Endothelial cell of umbilical vein (primary cell): ENCODE measurements at places on chromosomes 7 and 10. TPM values are rescaled to one million over a fixed set of nuclear protein-coding genes. Genes with fewer than 3 reads are reported as not detected.

Gene MKX
- total RNA-seq: not detected in 2 replicates

Gene DOCK4
- total RNA-seq: 164 TPM in 2 replicates

Gene KIF11
- total RNA-seq: 42.6 and 42.8 TPM in 2 replicates

Gene OGDHL
- 0.58 and 1.0 TPM in 2 replicates for total RNA-seq

Gene TBX20
- total RNA-seq: not detected in 2 replicates

Gene IL6
- total RNA-seq: 9.4 and 11.0 TPM in 2 replicates

Gene ADAM12
- total RNA-seq: 0.33 and 0.37 TPM in 2 replicates

Gene MYO1G
- 0.11 and 0.12 TPM in 2 replicates for total RNA-seq

Gene NPY4R
- not detected in 2 replicates for total RNA-seq

Gene CFAP69
- total RNA-seq: 2.9 and 4.4 TPM in 2 replicates

Gene CCL24
- not detected in 2 replicates for total RNA-seq

Gene GSAP
- total RNA-seq: 2.4 and 5.8 TPM in 2 replicates

Gene POU6F2
- total RNA-seq: 0.28 and 0.29 TPM in 2 replicates

Gene LRMDA
- 5.1 and 9.7 TPM in 2 replicates for total RNA-seq

Gene TIAL1
- total RNA-seq: 150 and 154 TPM in 2 replicates

Gene TASOR2
- 48.9 and 49.9 TPM in 2 replicates for total RNA-seq

GRCh38 chr10:33273295-33274002, 61.0 kb downstream of the NRP1 start:
- H3K27ac ChIP-seq: peak overlapping the region; percentile 85
- no peaks in the 10 kb centered on the region for H3K27me3 ChIP-seq
- peaks cover 46% of the 10 kb centered on the region for H3K4me1 ChIP-seq
- peaks cover under 1% of the 10 kb centered on the region for H3K36me3 ChIP-seq
- H3K4me3 ChIP-seq: no peak overlapping the region

- no peak for DNase-seq
- H3K27ac ChIP-seq: no peak overlapping the region
- H3K4me3 ChIP-seq: no peak overlapping the region
- H3K4me1 ChIP-seq: no peaks in the 10 kb centered on the region
- H3K36me3 ChIP-seq: no peaks in the 10 kb centered on the region
- H3K27me3 ChIP-seq: no peaks in the 10 kb centered on the region
Observed at GRCh38 chr7:17758008-17758407, 182.3 kb downstream of the SNX13 start.

- H3K27me3 ChIP-seq: no peaks in the 10 kb centered on the region
- no peak for DNase-seq
- H3K4me1 ChIP-seq: no peaks in the 10 kb centered on the region
- no peaks in the 10 kb centered on the region for H3K36me3 ChIP-seq
Observed at GRCh38 chr7:45683556-45684148, 109.5 kb downstream of the ADCY1 start.

DNA sequence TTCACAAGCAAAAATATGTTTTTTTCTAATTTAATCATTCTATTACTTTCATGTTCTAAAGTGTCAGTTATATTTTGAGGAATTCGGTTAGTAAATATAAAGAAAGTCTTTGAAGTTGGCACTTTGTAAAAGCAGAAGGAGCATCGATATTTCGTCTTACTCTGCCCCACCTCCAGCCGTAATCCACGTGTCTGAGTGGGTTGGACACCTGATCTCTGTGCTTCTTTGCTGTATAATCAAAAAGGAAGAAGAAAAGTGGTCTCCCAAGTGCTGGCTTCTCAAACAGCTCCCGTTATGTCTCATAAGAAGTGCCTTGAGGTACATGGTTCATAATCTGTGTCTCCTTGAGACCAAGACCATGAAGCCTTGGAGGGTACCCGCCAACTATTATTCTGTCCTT, 19.8 kb downstream of the PRKAR2B start:
- no peak overlapping the region for H3K4me3 ChIP-seq
- H3K4me1 ChIP-seq: peaks cover 6% of the 10 kb centered on the region
- DNase-seq: no peak
- no peaks in the 10 kb centered on the region for H3K27me3 ChIP-seq
- no peak overlapping the region for H3K27ac ChIP-seq

GRCh38 chr7:41696323-41696916, 6.5 kb downstream of the INHBA start:
- peak overlapping the region; percentile 31 for H3K4me3 ChIP-seq
- no peaks in the 10 kb centered on the region for H3K27me3 ChIP-seq
- peaks cover 53% of the 10 kb centered on the region for H3K4me1 ChIP-seq
- peaks cover 2% of the 10 kb centered on the region for H3K36me3 ChIP-seq

- no peak overlapping the region for H3K4me3 ChIP-seq
- peaks cover 5% of the 10 kb centered on the region for H3K27me3 ChIP-seq
- H3K27ac ChIP-seq: no peak overlapping the region
- no peaks in the 10 kb centered on the region for H3K4me1 ChIP-seq
Observed at GRCh38 chr7:140189917-140190316, 13.1 kb upstream of the KDM7A start.

DNA sequence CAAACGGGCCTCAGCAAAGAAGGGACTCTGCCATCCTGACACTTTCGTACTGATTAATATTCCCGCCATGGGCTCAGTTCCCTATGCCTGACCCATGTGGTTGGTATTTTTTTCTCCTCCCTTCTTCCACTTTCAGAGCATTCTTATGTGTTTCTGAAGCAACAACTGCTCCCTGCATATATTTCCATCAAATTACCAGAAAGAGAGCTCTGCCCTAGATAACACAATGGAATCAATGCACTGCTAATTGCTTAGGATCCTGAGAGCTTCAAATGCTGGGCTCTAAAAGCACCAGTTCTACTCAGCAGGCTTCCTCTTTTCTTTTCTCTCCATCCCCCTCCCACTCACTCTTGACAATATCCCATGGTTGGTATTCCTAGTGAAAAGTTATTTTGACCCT, 5.3 kb downstream of the TECTB start:
- H3K36me3 ChIP-seq: no peaks in the 10 kb centered on the region
- no peak for DNase-seq
- H3K27me3 ChIP-seq: no peaks in the 10 kb centered on the region

- H3K27me3 ChIP-seq: no peaks in the 10 kb centered on the region
- H3K4me3 ChIP-seq: no peak overlapping the region
- no peaks in the 10 kb centered on the region for H3K36me3 ChIP-seq
- no peak overlapping the region for H3K27ac ChIP-seq
- no peak for DNase-seq
Observed at GRCh38 chr10:112280205-112280921, 2.8 kb upstream of the TECTB start.

GRCh38 chr7:98163704-98164494, 47.3 kb upstream of the BHLHA15 start:
- H3K4me3 ChIP-seq: no peak overlapping the region
- peak overlapping the region; percentile 32 for H3K27ac ChIP-seq
- peak; percentile 35 for DNase-seq
- H3K27me3 ChIP-seq: no peaks in the 10 kb centered on the region
- no peaks in the 10 kb centered on the region for H3K36me3 ChIP-seq

GRCh38 chr10:63618552-63618951, 97.4 kb downstream of the REEP3 start:
- H3K36me3 ChIP-seq: peaks cover 2% of the 10 kb centered on the region
- H3K4me1 ChIP-seq: no peaks in the 10 kb centered on the region
- H3K27ac ChIP-seq: no peak overlapping the region
- DNase-seq: no peak
- no peaks in the 10 kb centered on the region for H3K27me3 ChIP-seq
- H3K4me3 ChIP-seq: no peak overlapping the region

- peak; percentile 81 for DNase-seq
- H3K27me3 ChIP-seq: peaks cover 2% of the 10 kb centered on the region
- H3K4me3 ChIP-seq: no peak overlapping the region
- peaks cover 8% of the 10 kb centered on the region for H3K4me1 ChIP-seq
- H3K36me3 ChIP-seq: no peaks in the 10 kb centered on the region
Observed at GRCh38 chr10:91077549-91078071, 142.9 kb upstream of the PCGF5 start.

DNA sequence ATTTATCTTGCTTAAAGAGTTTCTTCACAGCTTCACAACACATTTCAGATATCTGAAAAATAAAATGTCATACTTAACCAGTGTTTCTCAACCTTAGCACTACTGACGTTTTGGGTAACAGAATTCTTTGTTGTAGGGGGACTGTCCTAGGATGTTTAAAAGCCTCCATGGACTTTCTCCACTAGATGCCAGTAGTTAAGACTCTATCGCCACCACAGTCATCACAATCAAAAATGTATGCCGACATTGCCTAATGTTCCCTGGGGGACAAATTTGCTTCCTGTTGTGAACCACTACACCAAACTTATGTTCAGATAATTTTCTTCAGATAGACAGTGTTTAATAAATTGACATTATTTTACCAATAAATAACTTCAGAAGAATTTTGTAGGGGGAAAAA, 13.4 kb downstream of the NOC3L start:
- H3K27ac ChIP-seq: no peak overlapping the region
- no peak for DNase-seq
- H3K4me3 ChIP-seq: no peak overlapping the region
- H3K36me3 ChIP-seq: peaks cover under 1% of the 10 kb centered on the region
- H3K27me3 ChIP-seq: no peaks in the 10 kb centered on the region

DNA sequence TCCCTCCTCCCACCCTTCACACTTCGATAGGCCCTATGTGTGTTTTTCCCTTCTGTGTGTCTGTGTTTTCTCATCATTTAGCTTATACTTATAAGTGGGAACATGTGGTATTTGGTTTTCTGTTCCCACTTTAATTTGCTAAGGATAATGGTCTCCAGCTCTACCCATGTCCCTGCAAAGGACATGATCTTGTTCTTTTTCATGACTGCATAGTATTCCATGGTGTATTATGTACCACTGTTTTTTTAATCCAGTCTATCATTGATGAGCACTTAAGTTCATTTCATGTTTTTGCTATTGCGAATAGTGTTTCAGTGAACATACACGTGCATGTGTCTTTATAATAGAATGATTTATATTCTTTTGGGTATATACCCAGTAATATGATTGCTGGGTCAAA, 46.3 kb upstream of the GNAT3 start:
- H3K4me3 ChIP-seq: no peak overlapping the region
- DNase-seq: no peak
- H3K36me3 ChIP-seq: no peaks in the 10 kb centered on the region
- H3K27ac ChIP-seq: no peak overlapping the region

DNA sequence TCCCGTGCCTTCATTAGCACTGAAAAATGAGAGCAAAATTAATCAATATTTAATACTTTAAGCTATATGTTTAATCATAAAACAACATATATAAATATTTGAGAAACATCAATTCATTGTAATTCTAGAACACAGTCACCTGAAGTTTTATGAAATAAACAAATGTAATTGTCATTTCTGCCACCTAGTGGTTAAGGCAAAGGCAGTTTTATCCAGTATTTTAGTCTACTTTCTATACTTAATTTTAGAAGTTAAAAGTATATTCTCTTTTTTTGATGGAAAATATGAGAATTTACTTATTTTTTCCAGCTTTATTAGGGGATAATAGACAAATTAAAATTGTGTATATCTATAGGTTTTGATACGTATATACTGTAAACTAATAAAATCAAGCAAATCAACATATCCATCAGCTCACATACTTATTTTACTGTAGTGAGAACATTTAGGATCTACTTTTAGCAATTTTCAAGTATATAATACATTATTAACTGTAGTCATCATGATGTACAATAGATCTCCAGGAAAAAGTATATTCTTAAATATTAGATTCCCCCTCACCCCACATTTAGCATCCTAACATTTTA, 16.9 kb downstream of the PCGF6 start:
- no peak overlapping the region for H3K27ac ChIP-seq
- H3K36me3 ChIP-seq: peaks cover 5% of the 10 kb centered on the region
- peak; percentile 33 for DNase-seq
- H3K4me1 ChIP-seq: no peaks in the 10 kb centered on the region

DNA sequence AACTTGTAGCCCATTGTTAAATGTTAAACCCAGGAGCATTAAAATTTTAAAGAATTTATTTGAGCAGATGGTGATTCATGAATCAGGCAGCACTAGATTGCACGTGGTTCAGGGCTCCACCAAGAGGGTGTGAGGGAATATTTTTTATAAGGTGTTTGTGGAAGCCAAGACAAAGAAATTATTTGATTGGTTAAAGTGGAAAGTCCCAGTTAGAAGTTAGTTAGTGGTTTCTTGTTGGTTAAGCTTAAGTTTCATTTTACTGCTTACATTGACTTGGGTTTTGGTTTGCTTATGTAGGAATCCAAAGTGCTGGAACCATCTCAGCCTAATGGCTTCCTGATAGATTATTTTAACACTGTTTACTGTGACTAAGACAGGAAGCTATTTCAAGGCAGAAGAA, 906.2 kb downstream of the LRMDA start:
- no peaks in the 10 kb centered on the region for H3K27me3 ChIP-seq
- no peak overlapping the region for H3K4me3 ChIP-seq
- H3K36me3 ChIP-seq: no peaks in the 10 kb centered on the region
- DNase-seq: peak; percentile 85
- peaks cover 17% of the 10 kb centered on the region for H3K4me1 ChIP-seq

- H3K36me3 ChIP-seq: no peaks in the 10 kb centered on the region
- DNase-seq: no peak
- H3K27me3 ChIP-seq: no peaks in the 10 kb centered on the region
- H3K4me1 ChIP-seq: peaks cover 40% of the 10 kb centered on the region
- no peak overlapping the region for H3K4me3 ChIP-seq
Observed at GRCh38 chr7:37445064-37445723, 3.5 kb downstream of the ELMO1 start.

- no peaks in the 10 kb centered on the region for H3K36me3 ChIP-seq
- no peak overlapping the region for H3K4me3 ChIP-seq
- H3K27ac ChIP-seq: no peak overlapping the region
- no peak for DNase-seq
- H3K4me1 ChIP-seq: no peaks in the 10 kb centered on the region
- peaks cover 5% of the 10 kb centered on the region for H3K27me3 ChIP-seq
Observed at GRCh38 chr7:94338921-94339371, 55.7 kb upstream of the COL1A2 start.

GRCh38 chr10:78513330-78513729, 479.7 kb downstream of the RPS24 start:
- H3K27me3 ChIP-seq: peaks cover 6% of the 10 kb centered on the region
- H3K36me3 ChIP-seq: no peaks in the 10 kb centered on the region
- DNase-seq: no peak

- no peak overlapping the region for H3K27ac ChIP-seq
- H3K4me1 ChIP-seq: no peaks in the 10 kb centered on the region
- H3K27me3 ChIP-seq: no peaks in the 10 kb centered on the region
- DNase-seq: no peak
Observed at GRCh38 chr7:68699090-68699711, 899.1 kb upstream of the AUTS2 start.

GRCh38 chr7:77940647-77941046, 142.1 kb downstream of the PHTF2 start:
- DNase-seq: peak; percentile 47
- H3K4me3 ChIP-seq: no peak overlapping the region
- no peaks in the 10 kb centered on the region for H3K27me3 ChIP-seq
- H3K27ac ChIP-seq: no peak overlapping the region
- H3K4me1 ChIP-seq: peaks cover 2% of the 10 kb centered on the region
